ENCODE measurements at places on chromosomes 1 and 21.

DNA sequence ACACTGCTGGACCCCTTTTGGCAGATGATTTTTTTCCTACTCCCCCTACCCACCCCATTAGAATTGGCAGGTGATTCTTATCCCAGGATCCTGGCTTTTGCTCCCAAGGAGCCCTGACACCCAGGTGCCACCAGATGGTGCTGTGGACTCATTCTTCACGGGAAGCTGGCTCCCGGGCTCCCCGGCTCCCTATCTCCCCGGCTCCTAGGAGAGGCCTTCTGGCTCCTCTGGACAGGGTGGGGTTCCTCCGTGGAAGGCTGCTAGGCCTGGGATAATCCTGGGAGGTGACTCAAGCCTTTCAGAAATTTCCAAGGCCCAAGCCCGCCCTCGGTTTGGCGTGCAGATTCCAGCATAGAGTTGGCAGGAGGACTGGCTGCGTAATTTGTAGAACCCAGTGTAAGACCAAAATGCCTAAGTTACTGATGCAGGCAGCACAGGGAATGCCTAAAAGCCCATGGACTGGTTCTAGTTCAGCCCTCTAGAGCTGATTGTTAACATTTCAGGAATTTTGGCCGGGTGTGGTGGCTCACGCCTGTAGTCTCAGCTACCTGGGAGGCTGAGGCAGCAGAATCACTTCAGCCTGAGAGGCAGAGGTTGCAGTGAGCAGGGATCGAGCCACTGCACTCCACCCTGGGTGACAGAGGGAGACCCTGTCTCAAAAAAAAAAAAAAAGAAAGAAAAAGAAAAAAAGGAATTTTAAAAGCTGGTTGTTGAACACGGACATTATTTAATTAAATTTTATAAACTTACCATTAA is 6.8 kb upstream of the BSDC1 start:
- peak; percentile 15 for DNase-seq

DNA sequence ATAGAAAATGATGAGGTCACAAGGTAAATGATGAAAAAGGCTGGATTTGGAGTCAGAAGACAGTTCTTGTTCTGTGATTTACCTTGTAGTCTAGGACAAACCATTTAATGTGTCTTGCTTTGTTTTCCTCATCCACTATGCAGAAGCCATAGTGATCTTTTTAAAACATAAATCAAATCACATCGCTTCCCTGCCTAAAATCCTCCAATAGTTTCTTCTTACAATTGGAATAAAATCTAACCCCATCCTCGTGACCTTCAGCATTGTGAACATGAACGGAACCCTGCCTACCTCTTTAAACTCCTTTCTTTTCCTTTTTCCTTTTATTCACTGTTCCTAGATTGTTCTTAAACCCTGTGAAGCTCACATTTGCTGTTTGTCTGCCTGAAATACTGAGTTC is 204.9 kb upstream of the SAMSN1 start:
- no peak for DNase-seq

GRCh38 chr1:34101151-34101550 is 63.9 kb downstream of the CSMD2 start:
- no peak for DNase-seq

DNA sequence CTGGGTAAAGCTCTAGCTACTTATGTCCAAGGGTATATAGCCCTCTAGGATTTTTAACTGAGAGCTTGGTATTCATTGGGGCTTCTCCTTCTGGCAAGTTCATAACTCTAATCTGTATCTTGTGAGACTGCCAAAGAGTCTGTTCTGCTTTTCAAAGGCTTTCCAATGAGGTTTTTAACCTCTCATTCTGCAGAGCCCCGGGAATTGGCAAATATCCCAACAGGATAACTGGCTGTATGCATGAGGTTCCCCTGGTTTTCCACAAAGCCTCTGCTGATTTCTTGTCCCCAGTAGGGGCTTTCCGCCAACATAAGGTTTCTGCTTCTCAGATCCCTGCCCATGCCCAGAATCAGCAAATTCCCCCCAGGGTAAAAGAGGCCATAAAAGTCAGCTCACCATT is 40.9 kb downstream of the RPL5 start:
- DNase-seq = no peak

- DNase-seq = no peak
Observed at GRCh38 chr1:221149555-221150075, 270.4 kb downstream of the HLX start.

DNA sequence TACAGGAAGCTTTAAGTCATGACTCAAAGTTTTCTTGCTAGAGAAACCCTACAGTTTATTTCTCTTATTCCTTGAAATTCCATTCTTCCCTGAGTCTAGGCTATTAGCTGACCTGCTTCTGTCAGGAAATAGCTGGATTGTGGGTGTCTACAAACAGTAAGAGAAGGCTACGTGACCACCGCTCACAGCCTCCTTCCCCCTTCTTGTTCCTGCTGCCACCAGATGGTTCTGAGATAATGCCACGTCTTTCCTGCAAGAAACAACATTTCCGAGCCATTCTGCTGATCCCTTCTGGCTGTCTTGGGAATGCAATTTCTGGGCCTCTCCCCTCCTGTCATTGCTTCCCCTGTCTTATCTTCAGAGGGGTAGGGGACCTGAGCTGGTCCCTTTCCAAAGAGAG is 128.9 kb upstream of the SGIP1 start:
- no peak for DNase-seq

DNA sequence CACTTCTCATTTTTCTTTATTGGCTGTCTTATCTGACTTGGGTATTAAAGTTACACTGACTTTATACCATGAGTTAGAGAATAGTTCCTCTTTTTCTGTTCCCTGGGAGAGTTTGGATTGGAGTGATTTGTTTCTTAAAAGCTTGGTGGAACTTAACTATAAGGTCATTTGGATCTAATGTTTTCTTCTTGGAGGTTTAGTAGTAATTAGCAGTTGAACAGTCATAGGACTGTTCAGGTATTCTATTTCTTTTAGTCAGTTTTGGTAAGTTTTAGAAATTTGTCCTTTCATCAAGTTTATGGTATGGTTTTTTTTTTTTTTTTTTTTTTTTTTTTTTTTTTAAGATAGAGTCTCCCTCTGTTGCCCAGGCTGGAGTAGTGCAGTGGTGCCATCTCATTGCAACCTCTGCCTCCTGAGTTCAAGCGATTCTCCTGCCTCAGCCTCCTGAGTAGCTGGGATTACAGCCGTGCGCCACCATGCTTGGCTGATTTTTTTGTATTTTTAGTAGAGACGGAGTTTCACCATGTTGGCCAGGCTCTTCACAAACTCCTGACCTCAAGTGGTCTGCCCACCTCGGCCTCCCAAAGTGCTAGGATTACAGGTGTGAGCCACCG is 6.3 kb downstream of the TTC3 start:
- DNase-seq = no peak

DNA sequence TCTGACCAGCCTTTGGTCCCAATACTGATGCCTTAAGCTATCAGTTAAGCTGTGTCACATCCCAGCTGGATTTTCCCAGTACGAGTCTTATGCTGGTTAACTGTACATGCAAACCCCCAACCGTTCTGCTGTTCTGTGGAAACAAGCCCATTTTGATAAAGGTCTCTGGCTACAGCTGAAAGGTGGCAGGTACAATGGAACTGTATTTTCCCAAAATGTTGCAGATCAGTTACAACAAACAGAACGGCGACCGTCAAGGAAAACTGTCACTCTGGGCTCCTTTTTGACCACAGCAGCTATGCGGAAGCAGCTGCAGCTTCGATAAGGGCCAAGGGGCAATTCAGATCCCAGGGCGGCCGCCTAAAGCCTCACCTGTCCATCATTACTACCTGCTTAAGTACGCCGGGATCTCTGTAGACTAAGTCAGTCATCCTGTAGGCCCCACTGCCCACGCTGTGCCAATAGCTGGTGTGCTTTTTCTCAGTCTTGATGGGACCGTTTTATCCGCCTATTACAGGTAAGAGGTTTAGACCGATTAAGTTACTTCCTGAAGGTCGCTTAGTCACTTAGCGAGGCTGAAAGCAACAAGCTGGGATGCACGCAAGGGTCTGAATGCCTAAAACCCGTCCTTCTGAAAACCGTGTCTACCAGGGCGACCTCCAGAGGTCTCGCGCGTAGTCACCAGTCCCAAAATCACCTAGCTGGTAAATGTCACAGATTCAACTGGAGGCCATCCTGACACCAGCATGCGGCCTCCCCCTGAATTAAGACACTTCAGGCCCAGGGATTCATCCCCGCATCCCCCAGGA is 11.1 kb upstream of the RAB42 start:
- peak; percentile 44 for DNase-seq

GRCh38 chr21:25809013-25809412 is 74.2 kb downstream of the GABPA start:
- DNase-seq = no peak

DNA sequence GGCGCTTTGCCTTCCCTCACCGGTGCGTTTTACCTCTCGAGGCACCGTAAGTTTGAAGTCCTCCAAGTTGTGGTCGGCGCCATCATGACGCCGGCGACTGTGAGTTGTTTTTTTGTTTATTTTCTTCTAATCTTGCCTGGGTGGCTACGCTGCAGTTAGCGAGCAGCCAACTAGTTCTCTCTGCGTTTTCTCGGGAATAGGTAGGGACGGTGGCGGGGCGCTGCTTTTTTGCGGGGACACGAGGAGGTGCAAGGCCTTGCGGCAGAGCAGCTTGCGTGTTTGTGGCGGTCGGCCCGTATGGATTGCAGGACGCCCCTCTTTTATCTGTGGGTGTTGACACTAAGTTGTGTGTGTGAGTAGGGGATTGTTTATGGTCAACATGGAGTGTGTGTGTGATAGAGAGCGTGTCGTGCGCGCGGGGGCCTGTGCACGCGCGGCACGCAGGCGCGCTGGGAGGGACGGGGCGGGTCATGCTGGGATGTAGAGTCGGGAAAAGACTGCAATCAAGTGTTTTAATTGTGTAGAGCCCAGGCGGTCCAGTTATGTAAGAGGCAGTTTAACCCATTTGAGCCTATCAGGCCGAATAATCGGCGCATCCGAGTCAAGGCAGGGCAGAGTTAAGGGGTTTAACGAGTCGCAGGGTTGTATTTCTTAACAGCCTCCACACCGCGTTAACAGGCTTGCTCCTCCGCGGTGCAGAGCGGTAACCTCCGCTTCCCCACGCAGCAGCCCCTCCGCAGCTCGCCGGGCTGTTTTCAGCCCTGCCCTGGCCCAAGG is 1.2 kb upstream of the NEGR1 start:
- peak; percentile 53 for DNase-seq
